ENCODE measurements at places on chromosomes 4 and X. TPM values are rescaled to one million over a fixed set of nuclear protein-coding genes. Genes with fewer than 3 reads are reported as not detected.

Gene PABPC4L
- total RNA-seq, result 1.6 TPM

Gene EFNB1
- total RNA-seq, result 23.1 TPM

Gene ALAS2
- total RNA-seq, result not detected

Gene HTATSF1
- total RNA-seq, result 26.8 TPM

Gene LUZP4
- not detected for total RNA-seq
